NCI-H460 (cell line): ENCODE measurements at places on chromosomes 5 and 9. TPM values are rescaled to one million over a fixed set of nuclear protein-coding genes. Genes with fewer than 3 reads are reported as not detected.

LCN9 gene
- not detected in 2 replicates for total RNA-seq

C5orf58 gene
- not detected in 2 replicates for total RNA-seq

F2RL2 gene
- total RNA-seq = 37.5 and 41.5 TPM in 2 replicates

DNA sequence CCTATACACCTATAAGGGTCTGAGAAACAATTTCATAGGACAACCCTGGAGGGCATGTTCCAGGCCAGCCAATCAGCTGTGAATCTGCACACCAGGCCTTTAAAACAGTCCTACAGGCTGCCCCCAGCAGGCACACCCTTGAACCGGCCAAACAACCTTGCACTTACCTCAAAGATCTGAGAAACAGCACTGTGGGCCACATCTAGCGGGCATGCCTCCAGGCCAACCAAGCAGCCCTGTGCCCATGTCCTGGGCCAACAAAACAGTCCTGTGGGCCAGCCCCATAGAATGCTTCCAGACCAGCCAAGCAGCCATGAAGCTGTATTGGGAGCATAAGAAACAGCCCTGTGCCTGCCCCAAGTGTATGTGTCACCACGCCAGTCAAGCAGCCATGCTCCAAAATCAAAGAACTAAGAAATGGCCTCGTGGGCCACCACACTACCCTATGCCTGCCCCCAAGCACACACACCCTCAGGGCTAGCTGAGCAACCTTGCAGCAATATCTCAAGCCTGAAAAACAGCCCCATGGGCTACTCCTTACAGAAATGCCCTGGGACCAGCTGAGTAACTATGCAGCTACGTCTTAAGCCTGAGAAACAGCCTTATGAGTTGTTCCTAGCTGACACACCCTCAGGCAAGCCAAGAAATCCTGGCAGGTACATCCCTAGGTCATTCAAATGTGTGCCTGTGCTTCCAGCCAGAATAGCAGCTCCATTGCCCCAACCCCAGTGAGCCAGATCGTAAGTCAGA lies 2243.8 kb upstream of the C9orf72 start:
- DNase-seq = no peak

- DNase-seq = no peak
Observed at GRCh38 chr9:96052686-96053085, 177.2 kb downstream of the ERCC6L2 start.

- no peak for DNase-seq
Observed at GRCh38 chr5:2894316-2894715, 142.8 kb upstream of the IRX2 start.

- DNase-seq = no peak
Observed at GRCh38 chr9:112002131-112002846, 105.7 kb downstream of the UGCG start.

DNA sequence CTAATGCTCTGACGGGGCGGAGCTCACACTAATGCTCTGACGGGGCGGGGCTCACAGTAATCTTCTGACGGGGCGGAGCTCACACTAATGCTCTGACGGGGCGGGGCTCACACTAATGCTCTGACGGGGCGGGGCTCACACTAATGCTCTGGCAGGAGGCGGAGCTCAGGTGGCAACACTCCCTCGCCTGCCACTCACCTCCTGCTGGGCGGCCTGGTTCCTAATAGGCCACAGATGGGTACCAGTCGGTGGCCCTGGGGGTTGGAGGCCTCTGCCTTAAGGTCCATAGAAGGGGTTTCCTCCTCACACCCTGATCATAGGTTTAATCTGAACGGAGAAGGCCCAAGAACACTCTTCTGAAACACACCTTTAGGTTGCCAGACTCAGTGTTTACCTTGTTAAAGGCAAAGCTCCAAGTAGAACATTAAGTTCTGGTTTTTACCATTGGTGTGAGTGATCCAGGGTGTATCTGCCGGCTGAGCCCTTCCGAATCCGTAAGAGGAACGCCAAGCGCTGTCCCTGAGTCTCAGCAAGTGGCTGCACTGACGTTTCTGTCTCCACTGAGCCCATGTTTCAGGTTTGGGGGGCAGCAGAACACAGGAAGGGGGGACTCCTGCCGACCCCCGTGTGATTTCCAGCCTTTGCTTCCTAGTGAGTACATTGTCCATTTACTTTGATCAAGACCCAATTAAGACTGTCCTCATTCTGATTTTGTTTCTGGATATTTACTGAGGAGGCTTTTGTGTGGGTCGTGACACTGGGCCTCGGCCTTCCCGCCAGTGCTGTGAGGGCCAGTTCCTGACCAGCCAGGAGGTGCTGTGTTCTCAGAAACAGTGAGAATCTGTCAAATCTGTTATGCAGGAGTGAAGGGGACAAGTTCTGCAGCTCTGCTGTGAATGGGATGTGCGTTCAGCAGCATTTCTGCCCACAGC lies 24.6 kb upstream of the LRRC14B start:
- no peak for DNase-seq

GRCh38 chr9:71271602-71272001 lies 150.2 kb upstream of the TRPM3 start:
- DNase-seq = no peak

DNA sequence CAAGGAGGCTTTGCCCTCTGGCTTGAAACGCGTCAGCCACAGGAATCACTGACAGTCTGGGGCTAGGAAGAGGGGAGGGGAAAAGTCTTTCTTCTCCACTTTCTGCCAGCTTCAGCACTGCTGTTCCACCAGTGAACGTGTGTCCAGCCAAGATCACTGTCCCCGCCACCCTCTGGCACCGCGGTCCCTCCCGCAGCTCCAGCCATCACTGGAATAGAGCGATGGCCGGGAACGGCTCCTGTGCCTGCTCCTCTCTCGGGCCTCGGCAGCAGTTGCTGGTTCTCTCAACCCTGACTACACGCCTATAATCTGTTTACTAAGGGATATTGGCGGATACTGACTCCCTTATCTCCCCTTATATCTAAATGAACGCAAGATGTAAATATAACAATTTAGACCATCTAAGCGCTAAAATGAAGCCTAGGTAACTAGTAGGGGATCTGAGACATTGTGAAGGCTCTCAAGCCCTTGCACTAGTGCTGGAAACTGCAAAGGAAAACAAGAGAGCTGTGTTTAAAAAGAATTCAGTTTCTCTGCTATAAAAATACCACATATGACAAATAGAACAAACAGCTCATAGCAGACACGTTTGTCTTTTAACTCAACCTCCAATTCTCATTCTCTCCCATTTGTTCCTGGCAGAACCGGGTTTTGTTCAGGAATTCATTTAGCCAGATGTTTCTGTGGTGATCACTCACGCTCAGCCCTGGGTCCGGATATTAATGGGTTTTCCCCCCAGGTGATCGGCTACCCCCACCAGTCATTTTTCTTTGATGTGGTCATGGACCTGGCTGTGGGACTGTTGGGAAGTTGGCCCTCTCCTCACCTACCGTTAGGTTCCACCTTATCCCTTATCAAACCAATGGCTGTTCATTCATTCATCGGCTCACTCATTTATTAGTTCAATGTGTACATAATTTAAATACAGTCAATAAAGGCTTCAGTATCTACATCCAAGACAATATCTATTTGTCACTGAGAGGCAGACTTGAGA lies 149.8 kb downstream of the MED10 start:
- no peak for DNase-seq

DNA sequence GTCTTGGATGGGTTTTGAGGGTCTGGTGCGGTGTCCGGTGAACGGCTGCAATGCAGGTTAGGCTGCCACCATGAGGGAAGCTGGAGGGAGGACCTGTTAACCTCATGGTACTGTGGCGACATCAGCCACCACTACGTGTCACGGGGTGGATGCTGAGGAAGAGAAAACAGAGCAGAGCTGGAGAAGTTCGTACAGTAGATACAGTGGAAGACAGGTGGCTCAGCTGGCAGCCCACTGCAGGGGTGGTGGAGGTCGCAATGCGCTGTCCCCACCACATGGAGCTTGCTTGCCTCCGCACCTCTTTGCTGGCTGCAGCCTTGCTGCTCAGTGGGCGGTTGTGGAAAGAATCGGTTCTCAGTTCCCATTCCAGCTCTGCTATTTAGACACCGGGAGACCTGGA lies 2.8 kb downstream of the DCANP1 start:
- no peak for DNase-seq

DNA sequence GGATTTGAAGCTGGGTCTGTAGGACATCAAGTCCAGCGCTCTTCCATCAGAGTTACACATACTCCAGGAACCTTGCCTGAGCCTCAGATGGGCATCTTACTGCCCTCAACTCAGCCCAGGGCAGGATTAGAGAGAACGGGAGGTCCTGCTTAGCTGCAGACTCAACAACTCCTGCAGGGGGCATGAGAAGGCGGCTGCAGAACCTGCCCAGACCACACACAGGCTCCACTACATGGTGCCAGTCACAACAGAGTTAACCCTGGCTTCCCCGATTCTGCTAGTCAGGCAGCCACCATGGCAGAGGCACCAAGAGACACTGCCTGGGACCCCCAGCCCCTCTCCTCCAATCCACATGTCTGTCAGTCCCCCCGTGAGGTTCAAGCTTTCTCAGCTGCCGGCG lies 23.9 kb upstream of the CPLX2 start:
- DNase-seq = no peak

- DNase-seq = no peak
Observed at GRCh38 chr5:44321144-44321725, 68.0 kb downstream of the FGF10 start.

DNA sequence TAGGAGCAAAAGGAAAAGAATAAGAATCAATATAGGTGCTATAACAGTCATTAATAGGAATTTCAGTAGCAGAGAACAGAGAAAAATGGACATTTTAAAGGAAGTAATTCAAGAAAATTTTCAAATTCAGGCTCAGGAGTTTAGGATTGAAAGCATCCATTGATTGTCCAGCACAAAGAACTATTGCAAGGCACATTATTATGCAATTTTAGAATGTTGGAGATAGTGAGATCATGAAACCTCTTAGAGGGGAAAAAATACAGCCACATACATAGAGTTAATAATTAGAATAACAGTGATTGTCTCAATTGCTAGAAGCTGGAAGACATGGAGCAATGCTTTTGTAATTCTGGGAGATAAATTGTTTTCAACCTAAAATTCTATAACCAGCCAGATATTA lies 31.5 kb downstream of the CNTLN start:
- no peak for DNase-seq

DNA sequence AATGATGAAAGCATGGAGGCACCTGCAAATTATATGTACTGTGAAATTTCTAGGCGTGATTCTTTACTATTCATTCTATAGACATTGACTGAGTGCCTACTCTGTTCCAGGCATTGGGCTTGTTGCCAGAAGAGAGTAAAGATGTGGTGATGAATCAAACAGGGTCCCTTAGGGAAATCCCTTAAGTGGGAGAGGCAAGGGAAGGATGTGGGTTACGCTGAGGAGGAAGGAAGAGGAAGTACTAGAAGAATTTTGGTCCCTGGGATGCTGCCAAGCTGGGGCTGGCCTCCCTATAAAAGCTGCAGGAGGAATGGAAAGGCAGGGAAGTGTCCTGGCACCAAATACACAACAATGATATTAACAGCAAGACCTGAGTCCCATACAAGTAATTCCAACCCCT lies 76.7 kb upstream of the SPOCK1 start:
- peak; percentile 50 for DNase-seq

GRCh38 chr9:5735072-5735471 lies 97.8 kb downstream of the ERMP1 start:
- no peak for DNase-seq

DNA sequence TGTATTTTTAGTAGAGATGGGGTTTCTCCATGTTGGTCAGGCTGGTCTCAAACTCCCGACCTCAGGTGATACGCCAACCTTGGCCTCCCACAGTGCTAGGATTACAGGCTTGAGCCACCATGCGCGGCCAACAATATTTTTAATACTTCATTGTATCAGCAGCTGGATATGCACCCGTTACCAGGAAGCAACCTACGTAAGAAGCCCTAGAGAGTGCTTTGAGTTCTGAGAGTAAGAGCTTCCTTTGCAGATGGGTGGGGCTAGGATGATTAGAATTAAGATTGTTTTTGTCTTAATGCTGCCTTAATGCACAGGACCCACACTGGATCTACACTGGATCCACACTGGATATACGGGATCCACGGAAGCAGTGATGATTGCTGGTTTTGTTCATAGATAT lies 123.9 kb upstream of the ABCA1 start:
- no peak for DNase-seq

GRCh38 chr9:129200255-129200654 lies 22.2 kb upstream of the IER5L start:
- DNase-seq = no peak

- no peak for DNase-seq
Observed at GRCh38 chr5:173230690-173231380, 4.2 kb downstream of the NKX2-5 start.
